Germinal center (tissue), 1 donor: ENCODE measurements at places on chromosomes 3 and 15.

GRCh38 chr3:71251156-71251775 lies 332.3 kb downstream of the FOXP1 start:
- DNase-seq: no peak

DNA sequence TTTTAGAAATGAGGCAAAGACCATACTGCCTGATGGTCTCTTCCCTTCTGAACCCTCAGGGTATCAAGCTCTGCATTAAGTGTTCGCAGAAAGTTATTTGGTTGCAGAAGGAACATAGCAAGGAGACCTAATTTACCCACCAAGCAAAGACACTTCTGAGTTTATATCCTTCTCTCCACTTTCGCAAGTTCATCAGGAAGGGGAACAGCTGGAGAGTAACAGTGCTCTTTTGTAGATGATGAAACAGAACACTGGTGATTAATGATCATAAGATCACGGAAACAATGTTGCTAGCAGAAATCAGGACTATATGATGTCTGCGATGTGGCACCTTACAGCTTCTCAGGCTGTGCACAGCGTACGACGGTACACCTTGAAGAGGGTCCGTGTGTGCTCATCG lies 62.1 kb downstream of the NCEH1 start:
- no peak for DNase-seq

GRCh38 chr3:160133757-160134156 lies 91.5 kb upstream of the C3orf80 start:
- DNase-seq: no peak

GRCh38 chr3:105791131-105791530 lies 77.7 kb downstream of the CBLB start:
- DNase-seq: no peak

DNA sequence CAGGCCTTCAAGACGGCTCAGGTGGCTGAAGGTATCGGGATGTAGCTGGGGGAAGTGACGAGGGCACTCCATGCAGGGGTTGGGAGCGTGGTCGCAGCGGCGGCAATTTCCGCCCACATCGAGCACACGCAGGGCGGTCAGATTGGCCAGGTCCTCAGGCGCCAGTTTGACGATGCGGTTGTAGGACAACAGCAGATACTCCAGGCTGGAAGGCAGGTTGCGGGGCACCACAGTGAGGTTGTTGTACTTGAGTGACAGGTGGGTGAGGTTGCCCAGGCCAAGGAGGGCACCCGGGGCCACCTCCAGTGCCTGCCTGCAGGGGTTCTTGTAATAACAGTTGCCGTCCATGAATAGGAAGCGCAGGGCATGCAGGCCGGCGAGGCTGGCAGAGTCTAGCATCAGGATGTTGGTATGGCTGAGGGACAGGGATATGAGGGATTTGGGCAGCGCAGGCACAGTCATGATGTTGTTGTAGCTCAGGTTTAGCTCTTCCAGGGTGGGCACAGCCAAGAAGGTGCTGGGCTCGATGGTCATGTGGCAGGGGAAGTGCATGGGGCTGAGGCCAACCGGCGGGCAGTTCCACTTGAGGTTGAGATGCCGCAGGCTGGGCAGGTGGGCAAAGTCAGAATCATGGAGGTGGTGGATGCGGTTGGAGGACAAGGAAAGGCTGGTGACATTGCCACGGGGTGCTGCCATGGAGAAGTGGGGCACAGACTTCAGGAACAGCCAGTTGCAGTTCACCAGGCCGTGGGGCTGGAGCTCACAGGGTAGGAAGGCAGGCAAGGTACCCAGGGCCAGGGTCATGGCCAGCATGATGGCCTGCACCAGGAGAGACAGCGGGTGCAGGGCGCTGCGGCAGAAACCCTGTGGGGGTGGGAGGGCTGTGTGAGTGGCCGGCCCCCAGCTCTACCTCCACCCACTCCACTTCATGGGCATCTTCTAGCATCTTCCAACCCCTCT lies 1.7 kb downstream of the TLR9 start:
- DNase-seq: no peak

GRCh38 chr3:45781841-45782240 lies 14.5 kb downstream of the SLC6A20 start:
- DNase-seq: no peak

DNA sequence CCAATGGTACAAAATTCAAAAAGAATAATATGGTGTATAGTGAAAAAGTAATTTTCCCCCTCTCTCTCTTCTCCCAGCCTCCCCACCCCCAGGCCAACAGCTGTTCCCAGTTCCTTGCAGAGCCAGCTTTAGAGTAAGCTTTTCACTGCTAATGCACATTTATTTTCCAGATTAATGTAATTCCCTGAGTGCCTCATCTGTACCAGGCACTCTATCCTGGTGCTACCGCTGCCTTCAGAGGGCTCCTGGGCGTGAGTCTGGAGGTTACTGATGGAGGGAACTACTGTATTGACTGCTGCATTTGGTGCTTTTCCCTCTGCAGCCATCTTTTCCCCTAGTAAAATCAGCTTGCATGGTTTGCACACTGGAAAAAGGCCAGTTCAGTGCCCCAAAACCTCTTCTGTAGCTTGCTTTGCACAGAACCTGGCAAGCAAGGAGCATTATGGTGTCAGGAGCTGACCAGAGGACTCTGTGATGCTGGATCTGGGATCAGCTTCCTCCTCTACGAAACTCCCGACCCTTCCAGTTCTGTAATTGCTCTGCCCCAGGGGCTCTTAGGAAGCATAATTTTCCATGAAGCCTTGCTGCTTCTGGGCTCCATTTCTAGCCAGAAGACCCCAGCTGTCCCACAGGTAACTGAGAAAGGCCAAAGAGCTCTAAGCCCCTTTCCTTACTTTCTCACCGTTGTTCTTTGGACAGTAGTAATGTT lies 8.5 kb upstream of the USP3 start:
- no peak for DNase-seq

DNA sequence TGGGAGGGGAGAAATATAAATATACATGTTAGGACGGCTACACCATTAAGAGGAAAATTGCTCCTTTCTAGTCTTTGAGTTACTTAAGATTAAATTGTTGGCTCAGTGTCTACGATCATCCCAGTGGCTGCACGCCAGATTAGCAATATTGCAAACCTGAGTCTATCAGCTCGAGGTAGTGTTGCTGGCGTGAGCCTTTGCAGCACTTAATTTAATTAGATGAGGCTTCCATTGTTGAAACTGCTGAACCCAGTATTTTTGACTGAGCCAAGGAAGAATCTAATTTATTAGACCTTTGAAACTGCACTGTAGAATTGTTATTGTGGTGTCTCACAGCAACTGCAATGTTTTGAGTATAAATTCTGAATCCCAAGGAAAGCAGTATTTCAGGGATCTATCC lies 782.4 kb upstream of the ROBO1 start:
- DNase-seq: no peak

DNA sequence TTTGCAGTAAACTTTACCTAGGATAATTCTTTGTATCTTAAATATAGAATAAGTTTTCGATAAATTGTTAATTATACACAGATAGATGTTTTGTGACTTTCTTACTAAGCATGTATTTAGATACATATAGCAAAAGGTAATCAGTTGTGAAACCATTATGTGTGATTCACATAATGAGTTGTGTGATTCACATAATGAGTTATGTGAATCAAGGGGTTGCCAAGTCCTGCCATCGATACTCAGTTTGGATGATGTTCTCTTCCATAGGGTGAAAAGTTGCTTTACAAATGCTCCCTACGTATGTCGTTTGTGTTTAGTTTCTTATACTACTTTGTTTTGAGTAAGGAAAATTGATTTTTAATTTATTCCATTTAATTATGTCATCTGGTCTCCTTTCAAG lies 682.1 kb downstream of the MECOM start:
- no peak for DNase-seq

DNA sequence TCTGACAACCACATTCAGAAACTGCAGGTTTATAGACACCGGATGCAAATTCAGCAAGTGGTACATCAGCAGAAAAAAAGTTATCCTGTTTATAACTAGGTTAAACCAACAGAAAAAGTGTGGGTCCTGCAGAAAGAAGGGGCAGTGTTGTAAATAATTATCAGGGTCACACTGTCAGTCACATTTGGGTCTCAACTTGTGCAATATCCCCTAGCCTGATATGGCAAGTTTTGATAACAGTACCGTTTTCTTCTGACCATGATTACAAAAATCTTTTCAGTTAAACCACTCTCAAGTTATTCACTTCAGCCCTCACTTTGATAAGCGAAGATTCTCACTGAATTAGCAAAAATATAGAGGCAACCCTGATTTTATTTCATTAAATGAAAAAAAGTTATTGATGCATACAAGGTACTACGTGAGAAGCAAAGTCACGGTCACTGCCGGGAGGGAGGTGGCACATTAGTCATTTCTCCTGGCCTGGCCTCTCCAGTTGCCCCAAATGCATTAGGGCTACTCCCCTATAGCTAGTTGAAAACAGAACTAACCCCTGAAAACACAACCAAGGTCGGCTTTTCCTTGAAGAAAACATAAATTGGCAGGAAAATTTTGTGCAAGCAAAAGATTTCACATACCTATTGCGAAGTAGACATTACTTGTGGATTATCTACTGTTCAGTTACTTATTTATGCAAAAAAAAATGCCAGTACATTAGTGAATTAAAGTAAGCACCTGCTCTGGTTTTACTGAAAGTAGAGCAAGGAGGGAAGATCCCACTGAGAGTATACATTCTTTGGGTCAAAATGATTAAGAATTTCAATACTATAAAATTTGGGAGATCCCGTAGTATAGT lies 28.6 kb downstream of the IL5RA start:
- no peak for DNase-seq

- DNase-seq: no peak
Observed at GRCh38 chr3:32564195-32564594, 6.5 kb downstream of the DYNC1LI1 start.

DNA sequence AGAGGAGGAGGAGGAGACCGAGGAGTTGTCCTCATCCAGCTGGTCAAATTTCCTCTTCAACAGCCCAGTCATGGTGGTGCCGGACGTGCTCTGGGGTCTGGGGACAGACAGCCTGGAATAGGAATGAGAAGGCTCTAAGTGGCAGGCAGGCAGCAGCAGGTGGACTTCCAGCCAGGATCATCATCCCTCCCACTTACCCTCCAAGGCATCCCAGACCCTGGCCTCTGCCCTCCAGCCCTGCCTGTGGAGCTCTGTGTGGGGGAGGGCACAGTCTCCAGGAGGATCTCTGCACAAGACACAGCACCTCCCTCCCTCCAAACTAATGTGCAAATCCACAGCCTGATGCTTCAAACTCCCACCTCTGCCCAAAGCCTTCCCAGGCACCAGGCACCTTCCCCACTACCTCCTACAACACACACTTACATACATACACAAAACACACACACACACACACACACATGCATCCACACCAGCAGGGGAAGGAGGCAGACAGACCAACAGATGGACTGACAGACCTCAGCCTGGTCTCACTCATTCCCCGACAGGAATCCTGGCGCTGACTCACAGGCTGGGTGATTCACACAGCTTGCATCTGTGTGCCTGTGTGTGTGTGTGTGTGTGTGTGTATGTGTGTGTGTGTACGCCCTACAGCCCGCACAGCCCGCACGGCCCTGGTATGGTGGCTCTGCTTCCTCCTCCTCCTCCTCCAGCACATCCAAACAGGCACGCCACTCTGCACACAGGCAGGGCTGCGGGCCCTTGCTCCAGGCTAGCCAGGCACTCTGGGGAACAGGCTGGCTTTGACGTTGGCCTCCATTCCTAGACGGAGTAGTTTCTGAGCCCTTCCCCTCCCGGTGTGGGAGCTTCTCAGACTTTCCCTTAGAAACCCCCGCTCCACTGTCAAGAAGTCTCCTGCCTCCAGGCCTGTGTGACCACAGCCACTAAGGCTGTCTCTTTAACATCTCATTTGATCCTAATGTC lies 6.5 kb downstream of the CSRNP1 start:
- DNase-seq: no peak

DNA sequence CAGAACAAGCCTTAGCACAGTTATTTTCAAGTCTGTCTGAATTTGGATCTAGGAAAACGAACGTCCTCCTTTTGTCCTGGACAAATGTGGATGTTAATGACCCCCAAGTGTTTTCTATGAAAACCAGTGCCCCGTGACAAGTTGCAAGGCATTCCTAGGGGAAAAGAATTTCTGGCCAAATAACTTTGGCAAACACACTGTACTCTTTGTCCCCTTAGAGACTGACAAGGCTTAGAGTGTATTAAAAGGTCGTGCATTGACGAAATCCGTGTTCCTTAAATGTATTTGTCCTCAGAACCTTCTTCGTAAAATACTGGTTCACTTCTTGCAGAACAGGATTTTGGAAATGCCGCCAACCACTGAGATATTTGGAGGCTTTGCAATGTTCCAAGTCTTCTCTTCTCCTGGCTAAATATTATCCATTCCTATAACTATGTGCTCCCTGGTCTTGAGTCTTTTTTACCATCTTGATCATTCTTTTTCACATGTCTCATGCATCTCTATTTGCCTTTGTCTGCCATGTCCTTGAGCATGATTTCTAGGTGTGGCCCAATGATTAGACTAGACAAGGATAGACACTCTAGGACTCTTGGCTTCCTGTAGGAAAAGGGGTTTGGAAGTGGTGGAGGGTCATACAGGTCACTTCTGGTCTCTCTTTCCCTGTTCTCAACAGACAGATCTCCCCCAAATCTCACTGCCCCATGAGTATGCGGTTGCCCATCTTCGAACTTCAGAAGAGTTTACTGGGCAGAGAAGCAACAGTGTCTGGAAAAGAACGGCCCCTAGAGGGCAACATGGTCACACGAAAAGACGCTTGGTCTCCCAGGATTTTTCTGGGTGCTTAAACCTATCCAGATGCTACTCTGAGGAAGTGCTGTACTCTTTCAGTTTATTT lies 117.5 kb downstream of the EDEM1 start:
- DNase-seq: peak; percentile 17

GRCh38 chr15:70636540-70637165 lies 126.7 kb downstream of the UACA start:
- DNase-seq: no peak

DNA sequence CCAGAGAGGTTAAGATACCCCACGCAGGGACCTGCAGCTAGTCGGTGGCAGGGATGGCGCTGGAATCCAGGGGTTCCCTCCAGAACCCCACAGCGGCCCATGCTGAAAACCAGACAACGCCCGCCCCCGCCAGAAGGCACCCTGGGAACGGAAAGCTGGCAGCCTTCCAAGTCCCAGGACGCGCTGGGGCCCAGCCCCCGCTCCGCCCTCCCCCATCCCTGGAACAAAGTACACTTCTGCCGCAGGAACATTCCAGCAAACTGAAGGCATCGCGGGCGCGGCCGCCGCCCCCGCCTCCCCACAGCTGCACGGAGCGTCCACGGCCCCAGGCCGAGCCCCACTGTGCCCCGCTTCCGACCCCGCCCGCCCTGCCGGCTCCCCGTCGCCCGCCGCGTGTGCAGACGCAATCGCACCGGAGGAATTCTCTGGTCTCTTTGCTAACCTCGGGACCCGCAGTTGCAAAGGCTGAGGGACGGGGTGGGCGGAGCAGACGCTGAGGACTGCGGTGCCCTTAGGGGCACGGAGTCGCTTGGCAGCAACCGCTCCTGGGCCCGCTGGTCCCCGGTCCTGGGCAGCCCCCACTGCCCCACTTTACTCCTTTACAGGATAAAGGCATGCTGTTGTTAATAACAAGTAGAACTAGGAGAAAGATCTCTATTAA lies 44.8 kb upstream of the RNU6-1 start:
- DNase-seq: peak; percentile 59

GRCh38 chr3:64195789-64196188 lies 29.5 kb downstream of the PRICKLE2 start:
- no peak for DNase-seq
